ENCODE measurements at places on chromosomes 12 and 14.

- DNase-seq, result no peak
Measured at GRCh38 chr14:82999802-83000201, 1466.1 kb upstream of the SEL1L start.

GRCh38 chr14:99784508-99784907 lies 8.7 kb upstream of the EML1 start:
- DNase-seq, result no peak

GRCh38 chr12:116996093-116996492 lies 85.3 kb downstream of the FBXW8 start:
- no peak for DNase-seq

DNA sequence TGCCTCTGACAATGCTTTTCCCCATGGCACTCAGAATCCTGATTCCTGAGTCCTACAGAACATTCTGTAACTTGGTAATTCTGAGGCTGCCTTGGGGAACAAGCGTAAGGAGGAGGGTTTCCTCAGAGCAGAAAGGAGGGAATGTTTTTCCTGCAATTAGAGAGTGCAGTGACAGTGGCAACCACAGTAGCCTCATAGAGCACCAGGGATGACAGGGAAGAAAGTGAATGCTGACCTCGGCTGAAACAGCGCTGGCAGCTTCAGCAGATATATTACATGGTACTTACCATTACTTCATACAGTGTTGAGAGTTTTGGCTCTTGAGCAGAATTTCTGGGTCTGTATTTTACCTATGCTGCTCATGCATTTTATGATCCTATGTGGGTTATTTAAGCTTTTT lies 757.1 kb downstream of the NRXN3 start:
- DNase-seq, result no peak

GRCh38 chr12:94180558-94181296 lies 32.4 kb downstream of the PLXNC1 start:
- DNase-seq, result no peak

DNA sequence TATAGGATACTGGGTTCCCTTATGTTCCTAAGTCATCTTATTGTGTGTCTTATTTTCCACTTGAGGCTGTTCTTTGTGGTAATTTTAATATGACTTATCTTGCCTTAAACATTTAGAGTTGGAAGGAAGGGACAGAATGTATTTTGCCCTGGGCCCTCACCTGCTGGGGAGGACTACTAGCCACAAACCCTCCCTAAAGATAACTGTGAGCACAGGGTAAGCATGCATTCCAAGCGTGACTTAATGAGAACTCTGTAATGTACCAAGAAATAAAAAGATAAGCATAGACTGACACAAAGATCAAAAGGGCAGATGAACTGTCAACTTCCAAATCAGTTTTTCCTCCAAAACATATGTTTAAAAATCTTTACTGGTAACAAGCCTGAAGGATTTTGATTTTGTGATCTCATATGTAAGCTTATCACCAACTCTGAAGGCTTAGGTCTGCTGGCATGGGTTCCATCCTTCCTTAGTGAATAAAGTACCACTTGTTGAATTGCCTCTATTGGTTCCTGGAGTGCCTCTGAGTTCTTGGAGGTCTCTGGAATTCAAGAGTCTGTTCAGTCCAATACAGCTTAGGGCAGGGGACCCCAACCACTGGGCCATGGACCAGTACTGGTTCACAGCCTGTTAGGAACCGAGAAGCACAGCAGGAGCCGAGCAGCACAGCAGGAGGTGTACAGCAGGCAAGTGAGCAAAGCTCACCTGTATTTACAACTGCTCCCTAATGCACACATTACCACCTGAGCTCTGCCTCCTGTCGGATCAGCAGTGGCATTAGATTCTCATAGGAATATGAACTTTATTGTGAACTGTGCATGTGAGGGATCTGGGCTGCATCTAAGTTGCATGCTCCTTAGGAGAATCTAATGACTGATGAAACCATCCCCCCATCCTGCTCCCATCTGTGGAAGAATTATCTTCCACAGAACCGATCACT lies 29.8 kb upstream of the NFYB start:
- DNase-seq, result no peak

GRCh38 chr14:68780358-68781160 lies 12.3 kb downstream of the ZFP36L1 start:
- DNase-seq, result no peak

DNA sequence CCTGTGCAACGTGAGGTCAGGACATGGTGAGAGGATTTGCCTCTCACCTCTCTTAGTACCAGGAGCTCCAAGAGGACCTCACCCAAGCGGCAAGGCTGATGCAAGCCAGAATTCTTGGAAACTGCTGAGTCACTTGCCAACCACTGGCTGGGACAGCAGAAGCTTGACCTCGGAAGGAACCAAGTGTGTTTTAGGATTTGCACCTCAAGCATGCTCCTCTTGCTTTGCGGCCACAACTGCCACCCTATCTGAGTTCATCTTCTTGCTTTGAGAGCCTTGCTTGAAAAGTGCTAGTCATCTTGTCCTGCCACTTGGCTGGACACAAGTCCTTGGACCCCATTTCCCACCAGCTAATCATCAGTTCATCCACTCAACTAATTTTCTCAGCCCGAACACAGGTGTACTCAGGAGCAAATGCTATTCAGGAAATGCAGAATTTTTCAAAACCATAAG lies 195.8 kb downstream of the SLC25A21 start:
- DNase-seq, result no peak

DNA sequence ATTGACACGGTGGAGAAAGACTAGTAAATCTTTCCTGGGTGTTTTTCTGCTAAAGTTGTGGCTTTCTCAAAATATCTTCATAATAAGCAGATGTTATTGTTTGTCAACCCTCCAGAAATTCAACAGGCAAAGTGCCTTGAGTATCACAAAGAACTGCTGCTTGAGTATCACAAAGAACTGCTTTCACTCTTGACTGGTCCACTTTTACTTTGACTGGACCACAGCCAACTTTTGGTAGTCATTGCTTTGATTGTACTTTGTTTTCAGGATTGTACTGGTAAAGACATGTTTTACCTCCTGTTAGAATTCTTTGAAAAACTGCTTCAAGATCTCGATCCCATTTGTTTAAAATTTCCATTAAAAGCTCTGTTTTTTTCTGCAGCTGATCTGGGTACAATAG lies 62.6 kb downstream of the PDZRN4 start:
- DNase-seq, result no peak

- no peak for DNase-seq
Measured at GRCh38 chr12:43273467-43273866, 278.5 kb downstream of the ADAMTS20 start.

GRCh38 chr14:81565441-81566290 lies 32.0 kb upstream of the SEL1L start:
- no peak for DNase-seq

DNA sequence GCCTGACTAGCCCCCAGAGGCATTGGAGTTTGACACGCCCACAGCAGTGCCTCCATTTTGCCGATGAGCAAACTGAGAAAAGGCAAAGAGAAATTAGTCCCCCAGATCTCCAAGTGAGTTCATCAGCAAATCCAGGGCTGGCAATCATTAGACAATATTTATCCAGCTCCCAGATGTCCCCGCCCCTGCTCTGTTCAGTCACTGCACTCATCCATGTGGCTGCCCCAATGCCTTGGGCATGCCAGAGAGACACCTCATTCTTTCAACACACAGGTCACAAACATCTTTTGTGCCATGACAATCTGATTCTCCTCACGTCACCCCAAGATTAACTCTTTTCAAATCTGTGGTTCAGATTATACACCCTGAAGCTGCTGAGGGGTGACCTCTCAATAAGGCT lies 43.5 kb downstream of the DPF3 start:
- DNase-seq, result no peak

DNA sequence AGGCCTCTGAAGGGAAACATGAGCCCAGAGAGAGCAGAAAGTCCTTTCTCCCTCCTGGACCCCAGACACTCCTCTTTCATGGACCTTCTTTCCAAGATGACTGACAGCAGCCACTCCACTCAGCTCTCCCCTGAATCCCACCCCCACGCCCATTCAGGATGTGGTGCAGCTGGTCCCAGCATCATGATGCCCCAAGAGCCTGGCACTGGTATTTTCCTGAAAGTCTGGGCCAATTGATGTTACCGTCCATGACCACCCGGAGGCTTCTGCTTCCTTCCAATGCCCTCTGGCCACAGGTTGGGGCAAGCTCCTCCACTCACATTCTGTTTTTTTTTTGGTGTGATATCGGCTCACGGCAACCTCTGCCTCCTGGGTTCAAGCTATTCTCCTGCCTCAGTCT lies 112.6 kb downstream of the CALM1 start:
- DNase-seq, result no peak

DNA sequence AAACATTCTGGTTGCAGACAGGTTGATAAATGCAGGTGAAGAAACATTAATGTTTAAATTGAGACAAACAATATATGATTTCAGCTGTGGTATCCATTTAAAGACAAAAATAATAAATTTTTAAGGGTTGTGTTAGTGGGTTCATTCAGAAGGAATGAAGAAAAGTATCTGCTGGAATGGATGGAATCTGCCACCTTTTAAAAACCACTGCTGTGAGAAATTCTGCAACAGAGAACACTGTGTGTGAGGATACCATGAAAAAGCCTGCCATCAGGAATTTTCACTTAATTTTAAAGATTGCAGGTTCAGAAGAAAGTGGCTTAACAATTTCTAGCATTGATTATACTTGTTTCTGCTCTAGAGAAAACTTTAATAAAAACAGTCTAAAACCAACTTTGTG lies 184.6 kb upstream of the SOX5 start:
- DNase-seq, result no peak

DNA sequence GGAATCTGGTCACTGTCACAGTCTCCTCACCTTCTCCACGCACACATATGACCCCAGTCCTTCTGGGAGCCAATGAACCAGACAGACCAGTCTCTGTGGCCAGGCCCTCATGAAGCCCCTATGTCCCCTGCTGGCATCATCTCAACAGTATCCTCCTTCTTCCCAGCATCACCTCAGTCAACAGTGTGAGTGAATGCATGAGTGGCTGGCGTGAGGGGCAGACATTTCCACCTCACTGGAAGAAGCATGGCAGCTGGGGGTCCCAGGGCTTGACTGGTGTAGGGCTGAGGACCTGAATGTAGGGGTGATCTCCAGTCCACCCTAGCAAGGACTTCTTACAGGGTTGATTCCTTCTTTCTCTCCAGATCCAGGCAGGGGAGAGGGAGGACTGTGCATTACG lies 1.8 kb downstream of the MAP3K12 start:
- no peak for DNase-seq

DNA sequence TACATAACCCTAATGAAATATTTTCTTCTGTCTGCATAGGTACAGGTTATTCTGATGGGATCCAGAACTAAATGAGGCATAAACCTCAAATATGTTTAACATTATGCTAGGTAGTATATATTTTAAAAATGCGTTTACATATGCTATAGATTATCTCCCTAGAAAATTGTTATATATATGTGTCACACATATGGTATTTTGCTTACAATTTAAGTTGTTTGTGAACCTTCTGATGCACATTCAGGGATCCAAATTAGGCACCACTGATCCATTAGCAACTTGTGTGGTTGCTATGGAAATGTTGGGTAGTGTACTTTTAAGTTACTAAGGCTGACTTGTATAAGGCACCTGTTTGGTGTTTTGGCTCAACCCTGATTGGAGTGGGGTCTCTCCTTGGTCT lies 456.7 kb downstream of the AEBP2 start:
- no peak for DNase-seq

DNA sequence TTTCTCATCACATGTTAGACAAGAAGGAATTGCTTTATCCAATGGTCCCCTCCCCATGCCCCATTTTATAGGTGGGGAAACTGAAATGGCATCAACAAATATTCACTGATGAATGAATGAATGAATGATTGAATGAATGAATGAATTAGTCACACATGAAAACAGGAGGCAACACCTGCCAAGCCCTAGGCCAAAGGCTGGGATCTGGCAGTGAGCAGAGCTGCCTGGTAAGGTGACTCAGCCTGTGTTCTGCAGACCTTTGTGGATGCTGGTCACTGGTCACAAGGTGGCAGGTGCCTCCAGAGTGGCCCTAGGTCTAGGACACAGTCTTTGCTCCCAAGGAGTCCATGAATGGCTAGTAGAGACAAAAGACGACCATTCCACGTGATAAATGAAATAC lies 188.4 kb downstream of the RBM19 start:
- DNase-seq, result no peak

DNA sequence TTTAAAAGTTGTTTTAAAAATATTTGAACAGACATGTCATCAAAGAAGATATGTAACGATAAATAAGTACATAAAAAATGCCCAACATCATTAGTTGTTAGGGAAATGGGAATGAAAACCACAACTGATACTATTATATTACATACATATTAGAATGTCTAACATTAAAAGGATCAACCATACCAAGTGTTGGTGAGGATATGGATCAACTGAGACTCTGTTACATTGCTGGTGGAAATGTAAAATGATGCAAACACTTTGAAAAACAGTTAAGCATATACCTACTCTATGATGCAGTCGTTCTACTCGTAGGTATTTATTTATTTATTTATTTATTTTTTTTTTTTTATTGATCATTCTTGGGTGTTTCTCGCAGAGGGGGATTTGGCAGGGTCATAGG lies 149.7 kb downstream of the BRMS1L start:
- no peak for DNase-seq

GRCh38 chr12:113436586-113436985 lies 14.4 kb downstream of the SDSL start:
- DNase-seq, result no peak

DNA sequence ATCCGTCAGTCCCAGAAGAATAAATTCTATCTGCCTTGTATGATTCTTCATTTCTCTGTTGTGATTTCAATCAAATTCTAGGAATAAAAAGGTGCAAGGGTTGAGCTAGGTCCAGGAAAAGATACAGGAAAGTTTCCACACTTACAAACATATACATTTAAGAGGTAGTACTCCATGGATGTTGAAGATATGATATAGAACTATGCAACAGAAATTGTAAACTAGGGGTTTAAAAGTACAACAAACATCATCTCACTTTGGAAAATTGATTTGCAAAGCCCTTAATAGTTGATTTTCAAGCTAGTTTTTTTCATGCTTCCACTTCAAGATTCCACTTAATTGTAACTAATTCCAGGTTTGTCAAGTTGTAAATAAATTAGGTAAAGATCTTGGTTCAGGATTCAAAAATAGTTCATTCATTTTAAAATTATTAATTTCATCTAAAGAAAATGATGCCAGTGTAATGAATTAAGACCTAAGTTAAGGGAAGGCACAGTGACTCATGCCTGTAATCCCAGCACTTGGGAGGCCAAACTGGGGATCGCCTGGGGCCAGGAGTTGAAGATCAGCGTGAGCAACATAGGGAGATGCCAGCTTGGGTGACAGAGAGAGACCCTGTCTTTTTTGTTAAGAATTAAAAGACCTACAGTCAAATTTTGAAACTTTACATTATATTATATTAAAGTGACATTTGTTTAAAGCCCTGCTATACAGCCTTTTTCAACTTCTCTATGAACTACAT lies at the start of gene OR6C70:
Gene OR6C70 (minus strand): TSS at position 51 of the 742 bp plus-strand sequence. CDS start 0 bp downstream, at position 51.
- DNase-seq, result no peak

- DNase-seq, result no peak
Measured at GRCh38 chr12:28563936-28564335, 373.7 kb downstream of the CCDC91 start.
